ENCODE measurements at places on chromosomes 11 and 22. TPM values are rescaled to one million over a fixed set of nuclear protein-coding genes. Genes with fewer than 3 reads are reported as not detected.

GRCh38 chr11:101555366-101555765, 28.4 kb downstream of the TRPC6 start:
- DNase-seq = no peak
- no peaks in the 10 kb centered on the region for H3K4me1 ChIP-seq
- H3K36me3 ChIP-seq = no peaks in the 10 kb centered on the region
- no peak overlapping the region for H3K4me3 ChIP-seq
- H3K27me3 ChIP-seq = no peaks in the 10 kb centered on the region
- no peak overlapping the region for H3K27ac ChIP-seq

Gene SLCO2B1
- 1.3 TPM for total RNA-seq

GRCh38 chr11:1863352-1864216, 10.7 kb downstream of the LSP1 start:
- peaks cover 55% of the 10 kb centered on the region for H3K4me1 ChIP-seq
- no peak for DNase-seq
- H3K4me3 ChIP-seq = no peak overlapping the region
- H3K27ac ChIP-seq = no peak overlapping the region
- no peaks in the 10 kb centered on the region for H3K36me3 ChIP-seq
- H3K27me3 ChIP-seq = no peaks in the 10 kb centered on the region

- no peaks in the 10 kb centered on the region for H3K27me3 ChIP-seq
- no peak for DNase-seq
- no peak overlapping the region for H3K27ac ChIP-seq
Observed at GRCh38 chr11:9386086-9386485, 1.6 kb downstream of the IPO7 start.

DNA sequence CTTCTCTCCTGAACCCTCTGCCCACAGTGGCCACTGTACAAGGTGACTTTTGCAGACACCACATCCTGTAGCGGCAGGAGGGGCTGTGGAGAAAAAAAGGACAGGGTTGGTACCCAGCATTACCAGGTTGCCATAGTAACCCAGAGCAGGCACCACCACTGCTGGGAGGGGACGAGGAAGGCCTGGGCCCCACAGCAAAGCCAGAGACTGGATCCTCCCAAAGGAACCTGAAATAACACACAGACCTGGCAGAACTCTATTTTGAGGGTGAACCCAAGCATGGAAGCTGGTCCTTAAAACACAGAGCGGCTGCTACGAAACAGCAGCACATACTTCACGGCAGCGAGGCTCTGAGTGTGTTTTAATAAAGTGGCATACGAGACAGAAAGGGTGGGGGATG, 380.6 kb downstream of the CTTN start:
- no peaks in the 10 kb centered on the region for H3K36me3 ChIP-seq
- no peaks in the 10 kb centered on the region for H3K4me1 ChIP-seq
- no peak for DNase-seq
- no peaks in the 10 kb centered on the region for H3K27me3 ChIP-seq
- H3K27ac ChIP-seq = no peak overlapping the region
- H3K4me3 ChIP-seq = no peak overlapping the region

- no peak for DNase-seq
- peak overlapping the region; percentile 6 for H3K27ac ChIP-seq
- H3K27me3 ChIP-seq = no peaks in the 10 kb centered on the region
- peaks cover 32% of the 10 kb centered on the region for H3K36me3 ChIP-seq
Observed at GRCh38 chr22:20517422-20517821, 10.0 kb downstream of the MED15 start.

GRCh38 chr22:50185375-50186087, at the start of gene TRABD:
TRABD (plus strand) TSS chr22:50185913; CDS start chr22:50193061, 7,148 bp downstream.
- peaks cover 7% of the 10 kb centered on the region for H3K36me3 ChIP-seq
- H3K27me3 ChIP-seq = no peaks in the 10 kb centered on the region
- peak; percentile 83 for DNase-seq
- peak within 1 kb of the TSS; percentile 78 for H3K4me3 ChIP-seq

Gene OR6T1
- total RNA-seq = not detected

- no peaks in the 10 kb centered on the region for H3K36me3 ChIP-seq
- H3K27me3 ChIP-seq = no peaks in the 10 kb centered on the region
- H3K4me3 ChIP-seq = no peak overlapping the region
- no peaks in the 10 kb centered on the region for H3K4me1 ChIP-seq
Observed at GRCh38 chr11:78542007-78542406, 32.7 kb downstream of the NARS2 start.

Gene PLA2G3
- not detected for total RNA-seq

GRCh38 chr11:67642173-67643120, 2.9 kb upstream of the TBX10 start:
- H3K27ac ChIP-seq = no peak overlapping the region
- H3K36me3 ChIP-seq = no peaks in the 10 kb centered on the region
- no peak for DNase-seq
- no peak overlapping the region for H3K4me3 ChIP-seq
- H3K27me3 ChIP-seq = no peaks in the 10 kb centered on the region
